HL-60 (cell line): ENCODE measurements at places on chromosomes 6 and 20.

DNA sequence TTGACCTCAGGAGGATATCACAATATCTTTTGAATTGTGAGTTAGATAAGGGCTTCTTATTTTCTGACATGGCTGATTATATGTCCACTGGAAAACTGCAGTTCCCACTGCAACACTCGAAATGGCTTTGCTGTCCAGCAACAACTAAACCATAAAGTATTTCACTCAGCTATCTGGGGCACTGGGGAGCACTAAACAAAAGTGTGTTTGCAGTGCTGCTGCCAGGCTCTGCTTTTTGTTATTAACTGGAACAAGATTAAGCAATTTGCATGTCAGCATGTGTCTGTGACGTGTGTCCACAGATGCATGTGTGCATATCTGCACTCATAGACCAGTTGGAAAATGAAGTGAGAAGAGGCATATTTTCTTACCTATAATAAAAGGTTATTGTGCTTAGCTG is 107.8 kb upstream of the CCN2 start:
- DNase-seq = no peak

DNA sequence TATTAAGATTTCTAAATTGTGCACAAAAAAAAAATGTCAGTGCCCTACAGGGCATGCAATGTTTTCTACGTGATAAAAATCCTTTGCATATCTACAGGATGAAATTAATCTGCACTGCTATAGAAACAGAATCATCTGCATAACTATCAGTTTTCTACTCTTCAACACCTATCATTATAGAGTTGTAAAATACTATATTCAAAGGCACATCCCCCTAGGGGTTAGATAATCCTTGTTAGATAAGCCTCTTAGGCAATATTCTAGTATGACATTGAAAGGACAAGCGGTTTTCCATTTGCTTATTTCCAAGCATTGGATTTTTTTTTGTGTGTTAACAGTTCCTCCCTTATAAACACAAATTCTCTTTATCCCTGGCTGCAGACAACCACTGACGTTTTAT is 98.7 kb upstream of the LAMA2 start:
- no peak for DNase-seq

DNA sequence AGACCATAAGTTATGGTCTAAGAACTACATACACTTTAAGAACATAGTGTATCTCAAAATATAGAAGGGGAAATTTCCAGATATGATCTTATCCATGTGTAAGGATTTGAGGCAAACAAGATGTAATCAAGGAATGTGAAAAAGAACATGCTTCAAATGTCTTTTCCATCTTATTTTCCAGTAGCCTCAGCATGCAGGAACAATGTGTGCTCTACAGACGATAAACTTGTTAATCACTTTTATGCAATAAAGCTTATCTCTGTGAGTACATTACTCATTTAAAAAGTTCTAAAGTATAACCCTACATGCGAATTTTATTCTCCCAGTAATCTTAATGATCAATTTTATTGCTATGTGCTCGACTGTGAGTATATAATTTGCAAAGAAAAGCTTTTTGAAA is 185.2 kb downstream of the ALDH8A1 start:
- no peak for DNase-seq

DNA sequence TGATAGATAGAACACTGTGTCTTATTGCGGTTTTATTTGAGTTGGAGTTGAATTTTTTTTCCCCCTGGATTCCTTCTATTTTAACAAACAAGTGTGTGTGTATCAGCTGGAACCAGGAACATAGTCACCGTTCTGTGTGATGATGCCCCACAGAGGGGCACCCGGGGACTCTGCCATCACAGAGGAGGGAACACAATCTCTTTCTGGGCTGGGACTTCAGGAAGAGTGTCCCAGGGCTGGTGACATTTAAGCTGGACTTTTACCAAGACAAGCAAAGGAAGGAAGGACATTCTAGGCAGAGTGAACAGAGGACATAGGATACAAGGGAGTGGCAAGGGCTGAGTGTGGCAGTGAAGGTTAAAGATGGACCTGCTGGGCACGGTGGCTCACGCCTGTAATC is 33.2 kb downstream of the TAF8 start:
- DNase-seq = no peak

DNA sequence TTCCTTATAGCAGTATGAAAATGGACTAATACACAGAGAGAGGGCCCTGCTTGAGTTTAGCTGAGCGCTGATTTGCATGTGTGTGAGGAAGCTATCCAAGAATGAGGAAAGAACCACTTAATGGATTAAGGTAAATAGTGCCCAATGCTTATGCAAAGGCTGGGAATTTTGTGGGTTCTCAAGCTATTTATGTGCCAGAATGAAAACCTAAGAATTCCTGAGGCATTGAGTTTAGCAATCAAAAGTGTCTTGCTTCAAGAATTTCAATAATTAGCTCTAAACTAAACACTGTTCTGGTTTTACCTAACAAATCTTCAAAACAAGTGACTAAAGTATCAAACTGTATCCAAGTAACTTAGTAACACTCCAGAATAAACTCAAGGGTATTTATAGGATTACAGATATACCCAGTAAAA is 7.0 kb upstream of the OR14J1 start:
- DNase-seq = no peak

- no peak for DNase-seq
These were observed 4.7 kb downstream of the BCLAF1 start for GRCh38 chr6:136284909-136285308.

DNA sequence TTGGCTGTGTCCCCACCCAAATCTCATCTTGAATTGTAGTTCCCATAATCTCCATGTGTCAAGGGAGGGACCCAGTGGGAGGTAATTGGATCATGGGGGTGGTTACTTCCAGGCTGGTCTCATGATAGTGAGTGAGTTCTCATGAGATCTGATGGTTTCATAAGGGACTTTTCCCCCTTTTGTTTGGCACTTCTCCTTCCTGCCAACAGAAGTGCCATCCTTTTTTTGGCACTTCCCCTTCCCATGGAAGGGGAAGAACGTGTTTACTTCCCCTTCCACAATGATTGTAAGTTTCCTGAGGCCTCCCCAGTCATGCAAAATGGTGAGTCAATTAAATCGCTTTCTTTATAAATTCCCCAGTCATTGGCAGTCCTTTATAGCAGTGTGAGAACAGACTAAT is 18.0 kb upstream of the PI3 start:
- peak; percentile 70 for DNase-seq

GRCh38 chr6:109872549-109872948 is 105.6 kb upstream of the GPR6 start:
- no peak for DNase-seq

- no peak for DNase-seq
These were observed 1.1 kb upstream of the TAF8 start for GRCh38 chr6:42049116-42049809.

- DNase-seq = peak; percentile 42
These were observed 39.7 kb upstream of the ATXN1 start for GRCh38 chr6:16800942-16801341.

DNA sequence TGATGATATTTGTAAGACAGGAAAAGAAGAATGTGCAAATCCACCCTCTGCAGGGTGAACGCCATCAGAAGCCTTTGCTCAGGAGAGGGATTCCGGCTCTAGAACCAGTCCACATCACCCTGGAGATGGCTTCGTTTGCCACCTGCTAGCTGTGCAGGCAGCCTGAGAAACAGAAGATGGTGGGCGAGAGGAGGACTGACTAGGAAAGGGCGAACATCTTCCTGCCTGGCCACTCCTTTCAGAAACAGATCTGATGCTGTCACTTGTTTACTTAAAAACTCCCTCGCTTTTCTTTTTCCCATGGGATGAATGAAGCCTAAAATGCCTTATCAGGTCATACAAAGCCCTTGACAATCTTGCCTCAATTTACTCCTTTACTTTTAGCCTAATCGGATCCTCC is 1.2 kb downstream of the PTPRA start:
- DNase-seq = no peak

DNA sequence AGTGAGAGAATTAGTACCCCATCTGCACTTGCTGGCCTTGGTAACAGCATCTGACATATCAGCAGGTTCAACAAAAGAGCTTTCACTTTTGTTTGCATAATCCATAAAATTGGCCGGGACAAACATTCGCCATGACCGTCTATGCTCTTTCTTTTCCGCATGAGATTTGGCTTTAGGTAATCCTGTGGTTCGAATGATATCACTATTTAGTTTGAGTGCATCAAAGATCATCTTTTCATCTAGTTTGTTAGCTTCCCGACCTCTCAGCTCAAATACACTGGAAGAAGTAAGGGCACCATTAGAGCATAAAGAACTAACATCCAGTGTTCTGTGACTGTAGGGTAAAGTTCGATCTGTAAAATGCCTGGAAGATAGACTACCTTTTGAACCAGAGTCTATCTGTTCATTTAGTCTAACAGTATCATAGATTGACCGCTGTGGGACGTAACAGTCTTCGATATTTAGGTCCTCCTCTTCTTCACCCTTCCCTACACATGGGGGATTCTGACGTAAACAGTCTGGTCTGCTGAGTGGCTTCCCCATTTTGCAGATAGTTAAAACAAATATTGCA is 101.6 kb downstream of the DST start:
- DNase-seq = no peak

- no peak for DNase-seq
These were observed 51.1 kb upstream of the GPR6 start for GRCh38 chr6:109927052-109927451.

GRCh38 chr6:79168695-79168980 is 65.8 kb downstream of the HMGN3 start:
- no peak for DNase-seq

- no peak for DNase-seq
These were observed 139.8 kb downstream of the LY86 start for GRCh38 chr6:6728169-6728941.

- DNase-seq = no peak
These were observed 7.1 kb upstream of the ZNF318 start for GRCh38 chr6:43376551-43376981.

DNA sequence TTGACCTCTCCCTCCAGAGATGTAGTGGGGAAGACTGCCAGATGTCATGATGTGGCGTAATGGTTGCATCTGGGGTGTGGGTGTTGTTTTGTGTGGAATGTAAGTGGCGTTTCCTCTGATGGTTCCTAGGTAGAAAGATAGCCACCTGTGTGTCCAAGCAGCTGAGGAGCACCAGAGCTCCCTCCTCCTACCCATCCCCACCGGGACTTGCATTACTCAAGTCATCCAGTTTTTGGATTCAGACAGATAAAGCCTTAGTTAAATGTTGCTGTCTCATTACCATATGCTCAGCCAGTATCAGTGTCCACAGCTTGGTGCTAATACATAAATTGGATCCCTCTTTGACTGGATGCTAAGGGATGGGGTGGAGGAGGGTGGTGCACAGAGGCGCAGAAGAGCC is 282.3 kb downstream of the TBC1D7 start:
- DNase-seq = peak; percentile 32

DNA sequence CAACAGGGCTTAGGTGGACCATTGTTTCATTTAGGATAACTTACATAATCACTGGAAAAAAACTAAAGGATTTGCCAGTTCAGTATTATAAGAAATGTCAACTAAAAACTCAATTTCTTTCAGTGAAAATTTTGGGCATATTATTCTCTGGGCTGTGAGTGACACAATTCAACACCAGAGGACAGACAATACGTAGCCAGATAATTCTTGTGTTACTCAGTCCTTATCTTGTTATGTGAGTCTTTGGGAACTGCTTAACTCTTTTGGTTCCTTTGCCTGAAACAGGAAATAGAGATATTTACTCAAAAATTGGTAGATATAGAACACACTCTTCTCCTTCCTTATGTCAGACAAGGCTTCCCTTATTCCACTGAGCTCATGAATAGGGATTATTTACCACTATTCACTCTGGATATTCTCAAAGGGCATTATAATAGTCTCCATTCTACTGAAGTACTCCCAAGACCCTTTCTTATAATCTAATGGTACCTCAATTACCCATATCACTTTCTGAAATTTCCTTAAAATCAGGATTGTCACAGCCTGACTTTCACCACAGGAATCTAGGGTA is 4.9 kb upstream of the BEND6 start:
- DNase-seq = no peak

- no peak for DNase-seq
These were observed 222.8 kb upstream of the CDYL start for GRCh38 chr6:4553387-4553786.

DNA sequence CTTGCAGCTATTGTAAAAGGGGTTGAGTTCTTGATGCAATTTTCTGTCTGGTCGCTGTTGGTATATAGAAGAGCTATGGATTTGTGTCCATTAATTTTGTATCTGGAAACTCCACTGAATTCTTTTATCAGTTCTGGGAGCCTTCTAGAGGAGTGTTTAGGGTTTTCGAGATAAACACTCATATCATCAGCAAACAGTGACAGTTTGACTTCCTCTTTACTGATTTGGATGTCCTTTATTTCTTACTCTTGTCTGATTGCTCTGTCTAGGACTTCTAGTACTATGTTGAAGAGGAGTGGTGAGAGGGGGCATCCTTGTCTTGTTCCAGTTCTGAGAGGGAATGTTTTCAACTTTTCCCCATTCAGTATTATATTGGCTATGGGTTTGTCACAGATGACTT is 120.8 kb upstream of the SSTR4 start:
- no peak for DNase-seq

- DNase-seq = no peak
These were observed 1159.1 kb upstream of the CITED2 start for GRCh38 chr6:140533526-140533925.

- peak; percentile 57 for DNase-seq
These were observed 129.4 kb upstream of the RIN2 start for GRCh38 chr20:19628570-19629134.

GRCh38 chr6:378958-379409 is 12.6 kb upstream of the IRF4 start:
- no peak for DNase-seq

- DNase-seq = no peak
These were observed 21.7 kb downstream of the PDSS2 start for GRCh38 chr6:107437691-107438090.

DNA sequence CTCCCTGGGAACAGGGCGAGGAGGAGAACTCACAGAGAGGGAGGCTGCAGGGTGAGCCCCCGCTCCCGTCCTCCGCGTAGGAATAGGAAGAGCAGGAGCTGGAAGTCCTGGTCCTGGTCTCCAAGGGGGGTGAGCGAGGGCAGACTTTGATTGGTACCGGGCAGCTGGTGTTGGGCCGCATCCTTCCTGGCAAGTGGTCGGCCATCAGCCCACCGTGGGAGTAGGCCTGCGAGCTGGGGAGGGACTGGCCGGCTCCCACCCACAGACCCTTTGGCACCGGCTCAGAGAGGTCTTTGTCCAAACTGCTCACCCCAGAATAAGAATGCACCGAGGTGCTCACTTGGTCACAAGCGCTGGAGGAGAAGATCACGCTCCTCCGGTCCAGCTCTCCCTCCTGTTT is 56.2 kb downstream of the GJA10 start:
- no peak for DNase-seq

DNA sequence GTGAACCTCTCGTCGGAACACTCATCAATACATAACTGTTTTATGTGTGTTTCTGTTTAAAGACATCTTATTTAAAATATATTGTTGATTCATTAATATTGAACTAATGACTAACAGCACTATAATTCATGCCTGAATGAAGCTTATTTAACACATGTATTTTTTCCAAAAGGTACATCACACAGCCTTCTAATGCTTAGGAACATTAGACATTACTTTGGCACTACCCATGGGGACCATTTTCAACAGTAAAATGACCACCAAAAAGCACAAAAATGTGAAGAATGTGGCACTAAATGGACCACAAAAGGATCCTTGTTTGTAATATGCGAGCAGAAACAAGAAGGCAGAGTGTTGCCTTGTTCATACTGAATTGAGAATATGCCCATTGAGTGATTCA is 109.2 kb downstream of the CEP57L1 start:
- no peak for DNase-seq
